Ammon's horn (tissue), 1 donor: ENCODE measurements at places on chromosomes 11 and 22.
A peak's percentile ranks its signal among the peaks of the same experiment; 100 is the strongest.

- DNase-seq = no peak
Observed at GRCh38 chr22:28883917-28884746, 760 bp downstream of the ZNRF3 start.

DNA sequence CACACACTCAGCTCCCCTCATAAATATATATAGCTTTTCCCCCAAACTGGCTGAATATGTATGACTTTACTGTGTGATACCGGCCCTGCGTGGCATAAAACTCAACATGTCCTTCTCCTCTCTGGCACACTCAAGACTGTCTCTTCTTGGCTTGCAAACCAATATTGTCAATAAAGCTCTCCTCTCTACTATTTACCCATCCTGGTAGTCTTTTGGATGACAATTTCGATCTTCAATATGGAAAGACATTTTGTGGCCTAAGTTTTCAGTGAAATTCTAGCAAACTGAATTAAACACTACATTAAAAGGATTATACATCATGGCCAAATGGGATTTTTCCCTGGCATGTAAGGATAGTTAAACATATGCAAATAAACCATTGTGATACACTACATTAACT, 1255.9 kb downstream of the JRKL start:
- no peak for DNase-seq

DNA sequence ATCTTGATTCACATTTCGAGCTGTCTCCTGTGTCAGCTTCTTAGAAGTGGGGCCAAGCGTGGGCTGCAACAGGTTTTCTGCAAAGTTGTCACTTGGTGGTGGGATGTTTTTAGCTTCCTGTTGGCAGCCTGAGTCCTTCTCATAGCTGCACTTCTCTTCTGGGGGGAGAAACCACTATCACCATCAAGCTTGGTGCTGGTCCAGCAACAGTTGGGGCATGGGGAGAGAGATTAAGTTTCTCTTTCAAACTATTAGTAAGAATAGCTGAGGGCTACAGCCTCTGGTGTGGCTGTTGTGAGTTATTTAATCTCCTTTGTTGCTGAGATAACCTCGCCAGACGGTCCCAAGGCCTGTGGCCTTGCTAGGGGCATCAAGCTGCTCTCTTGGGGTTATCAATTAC, 123.3 kb upstream of the CRYBB3 start:
- DNase-seq = no peak

- no peak for DNase-seq
Observed at GRCh38 chr11:57087991-57088390, 93.8 kb upstream of the LRRC55 start.

DNA sequence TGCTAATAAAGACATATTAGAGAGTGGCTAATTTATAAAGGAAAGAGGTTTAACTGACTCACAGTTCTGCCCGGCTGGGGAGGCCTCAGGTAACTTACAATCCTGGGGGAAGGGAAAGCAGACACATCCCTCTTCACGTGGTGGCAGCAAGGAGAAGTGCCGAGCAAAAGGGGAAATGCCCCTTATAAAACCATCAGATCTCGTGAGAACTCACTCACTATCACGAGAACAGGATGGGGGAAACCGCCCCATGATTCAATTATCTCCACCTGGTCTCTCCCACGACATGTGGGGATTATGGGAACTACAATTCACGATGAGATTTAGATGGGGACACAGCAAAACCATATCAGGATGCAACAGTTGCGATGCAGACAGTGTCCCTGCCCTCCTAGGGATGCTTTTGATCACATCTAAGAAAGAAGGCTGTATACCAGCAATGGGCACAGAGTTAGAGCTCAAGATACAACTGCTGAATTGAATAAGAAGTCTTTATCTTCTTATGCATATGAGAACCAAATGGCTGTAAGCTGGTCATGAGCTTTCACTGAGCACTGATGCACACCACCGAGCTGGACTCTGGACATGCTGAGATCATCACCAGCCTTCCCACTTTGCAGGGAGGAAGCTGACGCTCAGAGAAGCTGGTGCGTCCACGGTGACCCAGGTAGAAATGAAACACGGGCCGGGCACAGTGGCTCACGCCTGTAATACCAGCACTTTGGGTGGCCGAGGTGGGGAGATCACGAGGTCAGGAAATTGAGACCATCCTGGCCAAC, 255.2 kb downstream of the MN1 start:
- no peak for DNase-seq

GRCh38 chr11:57781529-57781943, 19.9 kb downstream of the CTNND1 start:
- DNase-seq = no peak

DNA sequence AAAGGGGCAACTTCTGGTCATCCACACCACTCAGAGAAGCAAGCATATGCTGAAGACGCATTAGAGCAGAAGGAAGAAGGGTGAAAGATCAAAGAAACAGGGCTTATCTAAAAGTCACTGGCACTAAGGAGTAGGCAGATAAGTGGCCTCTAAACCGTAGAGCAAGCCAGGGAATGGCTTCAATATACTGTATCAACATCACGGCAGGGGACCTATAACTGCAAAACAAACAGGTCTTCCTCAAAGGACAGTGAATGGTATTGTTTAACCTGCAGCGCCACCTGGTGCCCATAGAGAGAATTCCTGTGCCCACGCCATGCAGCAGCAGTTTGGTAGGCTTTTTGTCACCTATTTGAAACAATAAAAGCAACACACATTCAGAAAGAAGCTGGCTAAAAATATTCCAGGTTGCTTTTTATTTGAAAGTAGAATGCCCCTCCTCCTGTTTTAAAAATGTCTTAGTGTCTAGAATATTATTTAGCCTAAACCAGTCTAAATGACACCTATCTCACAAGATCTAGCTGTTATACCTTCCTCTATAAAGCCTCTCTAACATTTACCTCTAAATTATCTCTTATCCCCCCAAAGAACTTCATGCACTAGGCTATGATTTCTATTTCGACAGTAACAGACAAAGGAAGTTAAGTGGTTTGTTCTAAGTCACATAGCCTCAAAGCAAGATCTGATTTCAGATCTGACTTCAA, 21.8 kb downstream of the SNX19 start:
- DNase-seq = peak; percentile 91

GRCh38 chr11:57515332-57516060, at the start of gene SLC43A1:
TSS of gene SLC43A1 (minus strand) at chr11:57515702. CDS start at chr11:57514111, 1,591 bp downstream.
- DNase-seq = no peak
